ENCODE measurements at places on chromosomes 11 and 22.
A peak's percentile ranks its signal among the peaks of the same experiment; 100 is the strongest.

DNA sequence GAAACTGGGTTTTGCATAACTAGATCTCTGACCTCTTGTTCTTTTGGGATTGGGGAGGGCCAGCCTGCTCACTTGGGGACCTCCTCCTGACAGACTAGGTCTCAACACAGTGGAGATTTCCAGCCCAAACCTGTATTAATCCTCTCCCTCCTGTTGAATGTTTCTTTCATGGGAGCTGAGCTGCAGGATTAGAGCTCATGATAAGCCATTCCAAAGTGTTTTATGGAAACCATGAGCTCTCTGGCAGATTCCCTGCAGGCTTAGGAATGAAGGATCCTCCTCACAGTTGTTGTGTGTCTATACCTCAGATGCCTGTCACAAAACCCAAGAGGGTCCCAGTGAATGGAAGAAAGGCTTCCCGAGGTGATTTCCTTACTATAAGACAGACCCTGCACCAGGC lies 248.4 kb upstream of the B3GAT1 start:
- DNase-seq, result no peak

GRCh38 chr11:119793335-119793984 lies 64.5 kb upstream of the NECTIN1 start:
- DNase-seq, result no peak

DNA sequence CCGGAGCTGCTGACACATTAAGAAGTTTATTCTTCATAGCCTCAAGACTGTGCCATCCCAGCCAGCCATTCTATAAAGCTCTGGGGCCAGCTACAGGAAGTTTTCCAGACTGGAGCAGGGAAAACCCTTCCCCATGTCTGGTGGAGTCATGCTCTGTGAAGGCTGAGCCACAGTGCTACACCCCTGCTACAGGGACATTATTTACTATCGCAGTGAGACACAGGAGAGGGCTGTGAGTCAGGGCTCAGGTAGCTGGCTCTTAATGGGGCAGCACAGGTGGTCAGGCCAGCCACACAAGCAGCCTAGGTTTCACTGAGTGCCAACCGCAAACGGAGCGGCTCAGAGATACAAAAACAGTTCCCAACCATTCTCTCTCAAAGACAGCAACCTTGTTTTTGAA lies 12.1 kb downstream of the HPS4 start:
- peak; percentile 95 for DNase-seq

GRCh38 chr11:72844356-72844755 lies 30.1 kb downstream of the ATG16L2 start:
- DNase-seq, result no peak

- no peak for DNase-seq
Measured at GRCh38 chr11:1459764-1460395, 26.7 kb downstream of the MOB2 start.

GRCh38 chr11:134464196-134464595 lies 52.2 kb upstream of the B3GAT1 start:
- DNase-seq, result no peak

GRCh38 chr11:66414120-66414934 lies 6.5 kb upstream of the NPAS4 start:
- no peak for DNase-seq

DNA sequence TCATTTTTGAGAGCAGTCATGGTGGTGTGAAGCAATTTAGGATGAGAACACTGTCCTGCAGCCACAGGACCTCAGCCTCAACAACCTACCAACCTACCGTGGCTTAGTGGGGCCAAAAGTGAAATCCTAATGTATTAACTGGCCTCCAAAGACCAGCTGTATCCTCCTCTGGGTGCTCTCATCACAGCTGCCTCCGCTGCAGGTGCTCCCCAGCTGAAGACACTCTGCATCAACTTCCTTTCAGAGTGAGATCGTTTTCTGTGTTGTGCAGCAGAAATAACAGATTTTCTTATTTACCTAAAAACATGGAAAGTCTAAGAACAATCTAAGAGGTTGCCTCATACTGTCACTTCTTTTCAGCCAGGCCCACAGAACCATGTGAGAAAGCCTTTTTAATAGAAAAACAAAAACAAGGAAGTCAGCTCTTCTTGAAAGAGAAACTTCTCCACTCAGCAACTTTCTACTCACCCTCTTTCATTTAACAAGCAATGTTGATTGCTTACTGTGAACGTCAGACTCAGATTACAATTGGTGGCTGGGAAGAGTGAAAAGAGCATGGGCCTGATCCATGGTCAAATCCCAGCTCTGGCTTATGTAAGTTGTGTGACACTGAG lies 136.1 kb downstream of the TENM4 start:
- DNase-seq, result no peak

DNA sequence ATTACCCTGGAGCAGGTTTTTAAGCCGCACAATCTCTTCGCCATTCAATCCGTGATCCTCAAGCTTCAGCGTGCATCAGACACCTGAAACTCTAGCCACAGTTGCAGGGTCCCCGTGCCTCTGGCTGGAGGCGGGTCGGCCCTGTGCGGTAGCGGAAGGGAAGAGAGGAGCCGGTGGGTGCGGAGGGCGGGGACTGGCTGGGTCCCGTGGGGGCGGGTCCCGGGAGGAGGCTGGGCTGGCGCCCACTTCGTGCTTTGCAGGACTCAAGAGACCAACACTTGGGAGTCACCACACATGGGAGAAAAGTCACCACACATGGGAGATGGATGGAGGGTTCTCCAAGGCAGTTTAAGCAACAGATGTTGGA lies 772 bp downstream of the C22orf15 start:
- no peak for DNase-seq

- no peak for DNase-seq
Measured at GRCh38 chr11:33970984-33971466, 79.1 kb upstream of the LMO2 start.

DNA sequence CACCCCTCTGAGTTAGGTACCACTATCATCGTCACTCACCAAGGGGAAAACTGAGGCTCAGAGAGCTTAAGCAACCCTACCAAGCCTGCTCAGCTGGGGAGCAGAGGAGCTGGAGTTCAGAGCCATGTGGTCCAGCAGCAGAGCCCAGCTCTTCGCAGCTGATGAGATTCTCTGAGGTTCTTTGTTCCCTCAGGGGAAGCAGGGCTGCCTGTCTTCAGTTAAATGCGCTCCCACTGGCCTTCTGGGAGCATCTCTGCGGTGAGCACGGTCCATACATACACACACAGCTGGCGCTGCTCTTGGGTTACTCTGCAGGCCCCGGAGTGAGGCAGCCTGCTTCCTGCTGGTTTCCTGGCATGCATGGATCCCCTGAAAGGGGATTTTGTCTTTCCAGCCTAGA lies 5.2 kb upstream of the PTGDR2 start:
- DNase-seq, result peak; percentile 28

- DNase-seq, result no peak
Measured at GRCh38 chr11:125397421-125397820, 98.6 kb downstream of the FEZ1 start.

DNA sequence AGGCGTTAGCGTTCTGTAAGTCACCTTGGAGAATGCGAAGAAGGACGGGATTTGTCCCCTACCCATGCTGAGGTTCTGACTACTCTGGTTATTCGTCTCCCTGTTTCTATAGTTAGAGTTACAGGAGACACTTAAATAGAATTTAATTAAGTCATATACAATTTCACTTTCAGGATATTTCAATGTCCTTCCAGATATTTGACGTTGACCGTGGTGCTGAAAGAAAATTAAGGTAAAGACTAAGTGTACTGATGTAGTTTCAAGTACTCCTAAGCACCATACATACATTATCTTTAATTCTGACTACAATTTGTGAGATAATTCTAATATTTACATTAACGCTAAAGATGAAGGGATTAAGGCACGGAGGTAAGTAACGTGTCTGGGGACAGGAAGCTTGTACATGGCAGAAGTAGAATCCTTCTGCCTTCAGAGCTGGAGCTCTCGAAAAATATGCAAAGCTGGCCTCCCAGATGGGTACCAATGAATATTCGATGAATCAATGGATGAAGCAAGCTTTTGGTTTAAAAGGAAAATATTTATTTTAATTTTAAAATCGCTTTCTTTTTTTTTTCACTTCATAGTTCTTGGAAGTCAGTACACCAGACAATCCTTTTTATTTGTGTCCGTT lies 539 bp upstream of the SLC36A4 start:
- DNase-seq, result no peak

- DNase-seq, result no peak
Measured at GRCh38 chr22:30705710-30706651, 11.3 kb downstream of the OSBP2 start.

DNA sequence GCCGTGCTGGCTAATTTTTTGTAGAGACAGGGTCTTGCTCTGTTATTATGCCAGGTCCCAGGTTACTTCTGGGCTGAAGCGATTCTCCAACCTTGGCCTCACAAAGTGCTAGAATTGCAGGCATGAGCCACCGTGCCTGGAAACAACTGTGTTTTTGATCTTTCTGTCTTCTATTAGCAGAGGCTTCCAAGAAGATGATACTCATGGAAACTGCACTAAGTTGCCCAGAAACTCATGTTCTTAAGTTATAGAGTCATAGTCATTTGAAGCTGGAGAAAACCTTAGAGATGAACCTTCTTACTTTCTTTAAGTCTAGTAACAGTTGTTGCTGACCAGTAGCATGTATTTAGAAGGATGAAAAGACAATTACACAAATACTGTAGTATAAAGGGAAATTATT lies 37.1 kb upstream of the HSPA8 start:
- DNase-seq, result no peak

DNA sequence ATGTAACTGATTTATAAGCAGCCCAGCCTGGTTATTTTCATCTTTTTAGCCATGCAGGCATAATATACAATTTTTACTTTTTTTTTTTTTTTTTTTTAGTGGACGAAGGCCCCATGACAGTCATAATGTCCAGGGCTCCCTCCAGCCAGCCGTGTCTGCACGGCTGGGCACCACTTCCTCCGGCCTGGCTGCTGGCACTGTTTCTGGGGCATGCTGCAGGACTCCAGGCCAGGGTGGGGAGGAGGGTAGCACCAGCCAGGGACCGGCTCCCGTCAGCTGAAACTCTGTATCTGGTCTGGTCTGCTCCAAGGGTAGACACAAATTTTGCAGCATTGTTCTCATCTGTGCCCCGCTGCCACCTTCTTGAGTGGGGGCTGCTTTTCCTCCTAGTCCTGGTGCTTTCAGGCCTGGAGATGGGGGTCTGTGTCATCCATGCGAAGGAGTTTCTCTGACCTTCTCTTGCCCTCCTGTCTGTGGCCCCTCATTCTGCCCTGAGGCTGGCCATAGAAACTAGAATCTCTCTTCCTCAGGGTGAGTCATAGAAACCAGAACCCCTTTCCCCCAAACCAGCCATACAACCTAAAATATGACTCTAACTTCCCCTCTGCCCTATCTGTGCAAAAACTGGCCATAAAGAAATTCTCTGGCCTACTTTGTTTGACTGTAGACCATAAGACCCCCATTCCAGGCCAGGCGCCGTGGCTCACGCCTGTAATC lies 9.2 kb upstream of the RRP7A start:
- DNase-seq, result no peak

- DNase-seq, result no peak
Measured at GRCh38 chr22:27677905-27678458, 123.6 kb downstream of the MN1 start.

DNA sequence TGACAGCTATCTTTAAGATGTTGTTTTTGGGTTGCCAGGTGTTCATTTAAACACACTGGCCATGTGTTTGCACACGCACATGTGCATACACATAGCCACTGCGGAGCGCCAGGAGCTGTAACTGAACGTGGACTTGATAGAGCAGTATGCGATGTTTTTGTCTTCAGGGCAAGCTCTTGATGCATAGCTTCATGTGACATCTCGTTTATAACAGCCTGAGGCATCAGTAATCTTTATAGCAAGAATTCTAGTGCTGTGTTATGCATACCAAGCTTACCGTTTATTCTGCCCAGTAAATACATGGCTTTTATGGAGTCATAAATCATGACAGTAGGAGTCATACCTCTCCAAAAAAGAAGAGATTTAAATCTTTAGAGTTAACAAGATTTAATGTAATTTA lies 87.0 kb downstream of the ATXN10 start:
- no peak for DNase-seq

DNA sequence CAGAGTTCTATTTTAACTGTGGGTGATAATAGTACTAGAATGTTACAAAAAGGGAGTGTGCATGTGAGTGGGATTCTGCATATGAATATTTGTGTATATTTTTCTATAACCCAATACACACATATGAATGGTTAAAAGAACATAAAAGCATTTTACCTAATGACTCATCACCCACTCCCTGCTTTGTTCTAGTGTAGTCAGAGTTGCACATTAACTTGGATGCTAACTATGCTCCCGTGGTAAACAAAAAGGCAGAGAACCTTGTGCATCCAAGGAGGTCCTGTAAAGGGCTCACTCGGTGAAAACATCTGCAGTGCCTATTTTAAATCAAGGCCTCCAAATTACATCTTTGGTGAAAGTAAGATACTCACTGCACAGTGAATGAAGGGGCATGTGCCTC lies 1289.4 kb downstream of the LRRC4C start:
- no peak for DNase-seq

- no peak for DNase-seq
Measured at GRCh38 chr22:22050141-22050775, 67.7 kb upstream of the TOP3B start.

DNA sequence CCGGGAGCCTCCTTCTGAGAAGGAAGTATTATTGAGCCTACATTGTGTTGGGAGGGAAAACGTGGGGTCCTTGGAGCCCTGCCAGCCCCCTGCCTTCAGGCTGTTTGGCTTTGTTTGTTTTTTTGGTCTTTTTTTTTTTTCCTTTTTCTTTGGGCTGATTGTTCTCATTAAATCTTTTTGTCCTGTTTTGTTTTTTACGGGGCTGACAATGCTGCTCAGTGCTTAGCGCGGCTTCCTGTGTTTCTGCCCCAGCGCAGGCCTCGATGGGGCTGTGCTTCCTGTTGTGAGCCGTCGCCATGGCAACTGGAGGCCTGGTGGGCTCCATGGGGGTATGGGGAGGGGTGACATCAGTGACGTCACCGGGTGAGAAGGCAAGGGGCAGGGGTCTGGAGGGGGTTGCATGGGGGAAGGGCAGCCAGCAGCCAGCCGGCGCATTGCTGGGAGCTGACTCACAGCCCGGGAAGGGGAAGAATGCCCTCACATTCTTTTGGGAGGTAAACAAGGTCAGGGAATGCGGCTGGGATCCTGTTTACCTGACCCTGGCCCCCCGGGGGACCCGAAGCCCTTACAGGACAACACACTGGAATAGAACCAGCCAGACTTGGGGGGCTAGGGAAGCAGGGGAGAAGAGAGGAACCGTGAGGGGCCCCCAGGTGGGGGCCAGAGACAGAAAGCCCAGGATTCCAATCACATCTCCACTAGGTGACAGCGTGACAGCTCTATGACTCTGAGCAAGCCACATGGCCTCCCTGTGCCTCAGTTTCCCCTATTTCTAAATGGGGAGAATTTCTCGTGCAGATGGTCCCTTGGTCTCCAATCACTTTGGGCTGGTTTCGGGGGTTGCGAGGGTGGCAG lies 22.2 kb upstream of the CBX7 start:
- peak; percentile 93 for DNase-seq
